ENCODE measurements at places on chromosomes 7 and 10.

DNA sequence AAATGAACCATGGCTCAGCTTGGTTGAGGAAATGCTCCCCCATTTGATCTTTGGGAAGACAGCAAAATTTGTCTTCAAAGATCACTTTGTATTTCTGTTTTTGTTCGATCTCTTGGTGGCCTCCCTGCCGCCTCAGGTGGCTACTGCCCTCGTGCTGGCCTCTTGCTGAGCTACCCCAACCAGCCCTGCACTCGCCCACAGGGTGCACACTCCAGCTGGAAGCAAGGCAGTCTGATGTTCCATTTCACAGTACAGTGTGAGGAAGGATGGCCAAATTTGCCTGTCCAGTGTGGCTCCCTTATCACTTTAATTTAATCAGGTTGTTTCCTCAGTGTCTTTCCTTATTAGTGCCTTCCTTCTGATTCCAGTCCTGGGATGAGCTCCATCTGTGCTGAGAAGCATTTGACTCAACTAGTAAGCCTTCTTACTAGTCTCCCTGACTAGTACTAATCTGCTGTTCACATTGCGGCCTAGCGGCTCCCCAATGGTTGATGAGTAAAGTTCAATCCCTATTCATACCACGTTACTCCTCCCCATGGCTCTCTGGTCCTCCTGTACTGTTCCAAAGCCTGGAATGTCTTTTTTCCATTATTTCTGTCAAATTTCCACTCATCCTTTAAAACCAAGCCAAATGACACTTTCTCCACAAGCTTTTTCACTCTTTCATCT lies 8.2 kb downstream of the MYOF start:
- DNase-seq = peak; percentile 42

- peak; percentile 3 for DNase-seq
Observed at GRCh38 chr7:122412883-122413282, 108.3 kb upstream of the FEZF1 start.

- DNase-seq = peak; percentile 62
Observed at GRCh38 chr7:90629297-90629918, 33.3 kb downstream of the CDK14 start.

DNA sequence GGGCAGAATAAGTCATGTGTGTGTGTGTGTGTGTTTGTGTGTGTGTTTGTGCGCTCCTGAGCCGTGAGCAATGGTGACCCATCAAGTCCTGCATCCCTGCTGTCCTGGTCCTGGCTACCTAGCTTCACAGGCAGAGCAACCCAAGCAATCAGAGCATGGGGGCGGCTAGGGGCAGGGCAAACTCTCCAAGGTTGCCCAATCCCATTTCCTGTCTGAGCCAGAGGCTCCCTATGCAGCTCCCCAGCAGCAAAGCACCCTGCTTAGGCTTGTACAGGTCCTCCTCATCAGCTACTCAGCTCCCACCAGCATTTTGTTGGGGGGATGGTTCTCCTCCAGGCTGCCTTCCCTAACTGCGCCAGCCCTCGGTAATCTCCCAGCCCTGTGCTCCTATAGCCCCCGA lies 31.1 kb upstream of the CRHR2 start:
- no peak for DNase-seq

DNA sequence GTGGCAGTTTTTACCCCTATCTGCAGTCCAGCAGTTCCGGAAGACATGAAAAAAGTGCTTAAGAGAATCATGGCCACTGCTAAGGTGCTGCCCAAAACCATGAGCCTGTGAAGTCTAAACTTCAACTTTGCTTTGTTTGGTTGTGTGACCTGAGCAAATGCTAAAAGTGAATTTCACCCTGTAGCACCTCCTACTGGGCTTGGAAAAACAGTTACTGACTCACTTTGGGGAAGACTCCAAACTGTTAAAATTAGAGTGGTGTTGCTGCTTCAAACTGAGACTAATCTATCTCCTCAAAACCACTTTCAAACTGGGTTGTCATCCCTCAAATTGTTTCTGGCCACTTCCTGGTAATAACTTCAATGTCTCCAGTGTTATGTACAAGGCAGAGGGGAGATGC lies 21.3 kb downstream of the MKX start:
- peak; percentile 39 for DNase-seq

GRCh38 chr7:12092499-12093130 lies 118.5 kb upstream of the TMEM106B start:
- peak; percentile 25 for DNase-seq

- no peak for DNase-seq
Observed at GRCh38 chr10:12237265-12238220, 41.6 kb downstream of the CDC123 start.

DNA sequence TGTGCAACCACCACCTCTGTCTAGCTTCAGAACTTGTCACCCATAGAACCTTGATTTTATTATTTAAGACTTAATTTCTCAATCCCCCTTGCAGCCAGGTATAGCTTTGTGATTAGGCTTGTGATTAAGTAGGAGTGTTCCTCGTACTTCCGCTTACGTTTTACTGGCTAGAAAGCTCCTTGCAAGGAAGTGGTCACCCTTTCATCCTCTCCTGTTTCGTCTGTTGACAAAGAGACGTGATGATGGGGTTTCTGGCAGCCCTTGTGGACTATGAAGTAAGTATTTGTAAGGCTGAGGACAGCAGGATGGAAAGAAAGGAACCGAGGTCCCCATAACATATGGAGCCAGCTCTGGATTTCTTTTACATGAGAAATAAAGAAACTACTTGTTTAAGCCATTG lies 86.5 kb upstream of the KDM7A start:
- no peak for DNase-seq

- peak; percentile 98 for DNase-seq
Observed at GRCh38 chr7:1555046-1555812, 776 bp downstream of the TMEM184A start.

GRCh38 chr10:1521741-1522140 lies 215.6 kb downstream of the ADARB2 start:
- no peak for DNase-seq

GRCh38 chr7:77415476-77415822 lies 700 bp downstream of the GSAP start:
- DNase-seq = no peak

- no peak for DNase-seq
Observed at GRCh38 chr7:69919426-69920111, 321.3 kb downstream of the AUTS2 start.

DNA sequence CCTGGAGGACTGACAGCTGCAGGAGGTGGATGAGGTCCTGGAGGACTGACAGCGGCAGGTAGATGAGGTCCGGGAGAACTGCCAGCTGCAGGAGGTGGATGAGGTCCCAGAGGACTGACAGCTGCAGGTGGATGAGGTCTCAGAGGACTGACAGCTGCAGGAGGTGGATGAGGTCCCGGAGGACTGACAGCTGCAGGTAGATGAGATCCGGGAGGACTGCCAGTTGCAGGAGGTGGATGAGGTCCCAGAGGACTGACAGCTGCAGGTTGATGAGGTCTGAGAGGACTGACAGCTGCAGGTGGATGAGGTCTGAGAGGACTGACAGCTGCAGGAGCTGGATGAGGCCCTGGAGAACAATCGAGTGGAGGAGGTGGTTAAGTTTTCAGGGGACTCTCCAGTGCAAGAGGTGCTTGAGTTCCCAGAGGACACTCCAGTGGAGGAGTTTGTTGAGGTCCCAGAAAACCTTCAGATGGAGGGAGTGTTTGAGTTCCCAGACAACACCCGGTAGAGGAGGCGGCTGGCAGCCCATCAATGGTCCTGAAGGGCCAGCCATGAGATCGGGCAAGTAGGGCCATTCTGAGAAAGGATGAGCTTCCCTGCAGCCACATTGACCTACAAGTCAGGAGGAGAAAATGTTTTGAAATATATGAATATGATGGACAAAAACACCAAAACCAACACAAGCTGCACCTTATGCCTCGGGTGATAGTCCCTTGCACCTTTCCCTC lies 4.7 kb upstream of the EIF5AL1 start:
- DNase-seq = no peak

DNA sequence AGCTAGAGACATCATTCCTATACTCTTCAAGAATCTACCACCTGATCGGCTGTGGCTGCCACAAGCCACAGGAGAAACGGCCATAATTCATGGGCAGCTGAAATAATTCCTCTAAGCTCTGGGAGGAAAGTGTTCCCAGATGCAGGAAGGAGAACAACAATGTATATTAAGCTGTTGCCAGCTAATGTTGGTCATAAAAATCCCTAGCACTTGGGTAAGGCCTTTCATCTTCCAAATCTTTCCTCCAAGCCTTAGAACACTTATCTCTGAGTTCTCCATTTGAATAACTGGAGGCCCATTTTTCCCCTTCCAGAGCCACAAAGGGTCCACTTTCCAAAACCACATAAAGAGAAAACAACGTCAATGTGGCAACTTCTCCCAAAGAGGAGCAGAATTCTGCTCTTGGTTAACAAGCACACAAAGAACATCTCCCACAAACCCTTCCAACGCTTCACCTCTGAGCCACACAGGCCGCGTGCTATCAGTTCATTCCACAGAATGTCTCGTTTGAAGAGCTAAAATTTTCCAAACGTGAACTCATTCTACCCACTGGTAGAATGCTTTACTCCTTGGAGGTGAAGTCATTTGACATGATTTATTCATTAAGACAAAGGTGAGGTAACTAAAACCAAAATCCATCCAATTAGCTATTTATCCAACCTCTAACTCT lies 11.2 kb downstream of the KCNMA1 start:
- DNase-seq = peak; percentile 53

DNA sequence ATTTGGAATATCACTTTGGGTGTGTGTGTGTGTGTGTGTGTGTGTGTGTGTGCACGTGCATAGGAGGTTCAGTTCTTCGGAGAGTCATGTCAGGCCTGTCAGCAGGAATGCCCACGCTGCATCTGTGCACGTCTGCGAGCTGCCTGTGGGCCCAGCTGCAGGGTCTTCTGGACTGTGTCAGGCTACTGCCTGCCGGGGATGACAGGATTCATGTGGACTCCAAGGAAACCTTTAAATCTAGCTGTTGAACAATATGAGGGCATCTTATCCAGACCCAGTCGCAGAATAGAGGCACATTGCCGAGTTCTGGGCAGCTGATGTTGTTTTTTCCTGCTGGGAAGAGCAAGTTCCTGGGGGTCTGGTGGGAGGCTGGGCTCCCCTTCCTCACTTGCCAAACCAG lies 19.0 kb downstream of the AQP1 start:
- DNase-seq = no peak

DNA sequence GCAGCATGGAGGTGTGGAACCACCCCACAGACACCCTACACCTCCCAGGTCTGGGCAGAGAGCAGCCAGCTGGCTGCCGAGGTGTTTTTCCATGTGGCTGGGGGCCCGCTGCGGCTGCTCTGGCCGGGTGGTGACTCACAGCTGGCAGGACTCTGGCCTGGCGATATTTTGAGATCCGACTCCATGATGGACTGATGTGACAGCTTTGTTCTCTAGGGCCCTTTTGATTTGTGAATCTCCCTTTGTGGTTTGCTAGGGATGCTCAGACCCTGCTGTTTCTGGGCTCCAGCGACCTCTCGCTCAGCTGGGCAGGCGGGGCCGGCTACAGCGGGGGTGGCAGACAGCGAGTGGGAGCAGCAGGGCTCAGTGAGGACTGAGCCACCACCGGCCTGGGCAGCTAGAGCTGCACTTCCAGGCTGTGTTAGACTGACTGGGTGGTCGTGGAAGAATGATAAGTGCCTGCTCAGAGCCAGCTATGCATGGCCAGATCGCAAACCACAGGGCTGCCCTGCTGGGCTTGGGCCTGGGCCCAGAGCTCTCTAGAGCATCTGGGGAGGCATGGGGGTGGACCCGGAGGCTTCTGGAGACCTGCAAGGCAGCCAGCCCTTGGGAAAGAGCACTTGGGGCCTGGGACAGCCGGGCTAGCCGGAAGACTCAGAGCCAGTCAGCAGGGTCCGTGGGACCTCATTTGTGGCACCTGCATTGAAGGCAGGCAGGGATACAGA lies 46.2 kb upstream of the GDF10 start:
- DNase-seq = peak; percentile 78

- no peak for DNase-seq
Observed at GRCh38 chr7:96329241-96329640, 7.3 kb upstream of the SLC25A13 start.

DNA sequence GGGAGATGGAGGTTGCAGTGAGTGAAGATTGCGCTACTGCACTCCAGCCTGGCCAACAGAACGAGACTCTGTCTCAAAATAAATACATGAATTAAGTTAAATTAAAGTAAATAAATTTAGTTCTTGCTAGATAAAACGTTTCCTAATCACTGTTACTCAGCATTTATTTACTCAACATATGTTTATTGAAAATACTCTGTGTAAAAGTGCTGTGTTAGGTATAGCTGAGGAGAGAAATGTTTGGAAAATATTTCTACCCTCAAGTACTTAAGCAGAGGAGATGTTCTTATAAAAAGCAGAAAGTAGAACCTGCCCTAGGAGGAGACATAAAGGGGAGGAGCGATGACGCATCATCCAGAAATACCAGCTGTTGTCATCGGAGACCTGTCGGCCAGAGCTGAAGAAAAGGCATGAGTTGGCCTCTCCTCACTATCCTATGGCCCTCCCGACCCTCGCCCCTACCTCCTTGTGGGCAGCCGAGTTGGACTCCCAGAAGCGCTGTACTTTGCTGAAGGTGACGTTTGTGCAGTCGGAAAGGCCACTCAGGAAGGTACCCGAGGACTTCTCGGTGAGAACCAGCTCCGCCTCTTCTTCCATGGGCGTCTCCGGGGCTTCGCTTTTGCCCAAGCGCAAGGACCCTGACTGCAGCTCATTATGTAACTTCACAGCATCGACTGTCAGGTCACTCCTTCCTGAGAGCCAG lies 1.1 kb downstream of the RRP12 start:
- peak; percentile 76 for DNase-seq

- no peak for DNase-seq
Observed at GRCh38 chr10:22612318-22612717, 102.1 kb downstream of the PIP4K2A start.

- no peak for DNase-seq
Observed at GRCh38 chr7:22317632-22318031, 39.3 kb downstream of the RAPGEF5 start.

- DNase-seq = peak; percentile 55
Observed at GRCh38 chr7:23012908-23013714, 819 bp downstream of the HYCC1 start.

GRCh38 chr10:129912166-129912917 lies 51.7 kb downstream of the EBF3 start:
- DNase-seq = no peak

DNA sequence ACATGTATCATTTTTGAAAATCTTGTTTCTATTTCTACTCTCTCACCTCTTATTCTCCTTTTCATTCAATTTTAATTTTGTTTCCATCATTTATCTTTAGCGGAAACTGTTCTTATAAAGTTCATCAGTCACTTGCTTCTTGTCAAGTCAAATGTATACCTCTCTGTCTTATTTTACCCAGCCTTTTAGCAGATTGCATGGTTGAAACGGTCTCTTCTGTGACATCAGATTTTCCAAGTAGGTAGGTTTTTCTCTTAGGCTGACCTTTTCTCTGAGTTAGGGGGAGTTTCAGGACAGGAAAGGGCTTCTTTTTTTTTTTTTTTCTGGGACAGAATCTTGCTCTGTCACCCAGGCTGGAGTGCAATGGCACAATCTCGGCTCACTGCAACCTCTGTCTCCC lies 195.5 kb downstream of the CDK14 start:
- DNase-seq = no peak

DNA sequence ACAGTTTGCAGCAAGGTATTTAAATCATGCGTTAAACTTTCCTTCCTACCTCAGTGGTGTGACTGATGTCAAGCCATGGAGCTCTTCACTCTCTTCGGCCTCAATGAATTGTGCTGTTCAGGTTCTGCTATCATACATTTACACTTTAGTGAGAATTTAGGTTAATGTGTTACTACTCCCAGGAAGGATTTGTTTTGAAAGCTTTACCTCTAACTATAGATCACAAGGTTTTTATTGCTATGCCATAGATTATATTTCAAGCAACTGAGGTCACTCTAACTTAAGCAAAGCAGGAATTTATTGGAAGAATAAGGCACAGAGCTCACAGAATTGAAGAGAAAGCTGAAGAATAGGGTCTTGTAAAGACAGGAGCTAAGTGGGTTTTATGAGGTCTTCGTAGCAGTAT lies 11.0 kb upstream of the ADD3 start:
- DNase-seq = no peak

- DNase-seq = no peak
Observed at GRCh38 chr10:120041807-120042559, 149.5 kb downstream of the SEC23IP start.

Measured in M059J (cell line).